ENCODE measurements at places on chromosomes 2 and 18. TPM values are rescaled to one million over a fixed set of nuclear protein-coding genes. Genes with fewer than 3 reads are reported as not detected.

DNA sequence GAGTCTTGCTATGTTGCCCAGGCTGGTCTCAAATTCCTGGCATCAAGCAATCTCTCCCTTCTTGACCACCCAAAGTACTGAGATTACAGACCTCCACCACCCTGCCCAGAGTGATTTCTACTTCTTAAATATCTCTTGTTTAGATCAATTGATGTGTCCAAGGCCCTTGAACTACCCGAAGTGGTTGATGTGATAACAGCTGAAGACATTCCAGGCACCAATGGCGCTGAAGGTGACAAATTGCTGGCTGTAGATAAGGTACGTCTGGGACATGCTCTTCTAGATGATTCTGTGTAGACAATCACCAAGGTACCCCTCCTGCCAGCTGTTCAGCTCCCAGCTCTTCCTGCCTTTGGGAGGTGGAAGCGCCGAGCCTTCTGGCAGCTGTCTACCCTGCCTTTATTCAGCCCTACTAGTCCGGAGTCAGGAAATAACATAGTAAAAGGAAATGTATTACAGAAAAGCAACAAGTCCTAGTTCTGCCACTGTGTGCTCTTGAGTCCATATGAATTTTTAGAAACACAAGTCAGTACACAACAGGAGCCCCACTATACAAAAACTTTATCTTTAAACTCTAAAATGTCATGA, 61.3 kb upstream of the BZW1 start:
- DNase-seq = no peak
- H3K27ac ChIP-seq = no peak overlapping the region
- no peaks in the 10 kb centered on the region for H3K4me1 ChIP-seq
- no peaks in the 10 kb centered on the region for H3K36me3 ChIP-seq
- peaks cover 14% of the 10 kb centered on the region for H3K27me3 ChIP-seq

- no peak for DNase-seq
- H3K27ac ChIP-seq = no peak overlapping the region
- H3K36me3 ChIP-seq = no peaks in the 10 kb centered on the region
- H3K27me3 ChIP-seq = peaks cover 6% of the 10 kb centered on the region
- H3K4me1 ChIP-seq = no peaks in the 10 kb centered on the region
Measured at GRCh38 chr2:231696004-231696367, 12.3 kb upstream of the PTMA start.

GRCh38 chr2:147646818-147647468, 197.9 kb upstream of the ACVR2A start:
- no peaks in the 10 kb centered on the region for H3K4me1 ChIP-seq
- peaks cover 1% of the 10 kb centered on the region for H3K36me3 ChIP-seq
- no peak overlapping the region for H3K27ac ChIP-seq
- no peak overlapping the region for H3K4me3 ChIP-seq

DNA sequence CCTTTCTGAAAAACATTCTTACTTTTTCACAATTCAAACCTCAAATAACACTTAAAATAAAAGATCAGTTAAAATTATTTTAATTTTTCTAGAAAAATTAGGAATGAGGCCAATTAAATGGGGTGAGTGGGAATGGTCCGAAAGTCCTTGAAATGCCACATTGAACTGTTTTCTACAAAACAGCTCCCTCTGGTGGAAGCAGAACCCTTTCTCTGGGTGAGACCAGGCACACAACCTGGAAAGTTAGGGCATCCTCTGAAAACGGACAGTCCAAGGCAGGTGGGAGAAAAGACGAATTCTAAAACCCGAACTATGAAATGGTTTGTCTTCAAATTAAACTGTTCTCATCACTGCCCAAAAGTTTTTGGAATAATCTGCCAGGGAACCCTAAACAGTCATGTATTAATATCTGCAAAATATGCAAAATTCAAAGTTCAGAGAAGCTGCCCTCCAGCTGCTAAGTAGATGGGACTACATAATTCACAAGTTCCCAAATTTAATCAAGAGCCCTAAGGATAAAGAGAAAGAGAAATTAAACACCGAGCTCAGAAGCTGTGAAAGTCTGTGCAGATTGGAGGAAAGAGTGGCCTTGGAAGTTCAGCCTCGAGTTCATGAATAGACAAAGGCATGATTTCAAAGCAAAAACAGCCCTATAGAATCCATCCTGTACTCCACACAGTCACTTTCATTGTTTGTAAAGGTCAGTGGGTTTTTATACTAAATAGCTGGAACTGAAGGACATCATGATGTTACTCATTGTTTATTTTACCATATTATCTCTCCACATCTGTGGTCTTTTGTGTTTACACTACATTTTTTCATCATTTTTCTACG, 108.3 kb downstream of the PIEZO2 start:
- no peak overlapping the region for H3K4me3 ChIP-seq
- peaks cover 13% of the 10 kb centered on the region for H3K27me3 ChIP-seq
- no peaks in the 10 kb centered on the region for H3K4me1 ChIP-seq
- H3K36me3 ChIP-seq = no peaks in the 10 kb centered on the region

Gene MC5R
- total RNA-seq = not detected

Gene SAG
- total RNA-seq = 0.32 TPM

Gene QPCT
- 1.6 TPM for total RNA-seq

DNA sequence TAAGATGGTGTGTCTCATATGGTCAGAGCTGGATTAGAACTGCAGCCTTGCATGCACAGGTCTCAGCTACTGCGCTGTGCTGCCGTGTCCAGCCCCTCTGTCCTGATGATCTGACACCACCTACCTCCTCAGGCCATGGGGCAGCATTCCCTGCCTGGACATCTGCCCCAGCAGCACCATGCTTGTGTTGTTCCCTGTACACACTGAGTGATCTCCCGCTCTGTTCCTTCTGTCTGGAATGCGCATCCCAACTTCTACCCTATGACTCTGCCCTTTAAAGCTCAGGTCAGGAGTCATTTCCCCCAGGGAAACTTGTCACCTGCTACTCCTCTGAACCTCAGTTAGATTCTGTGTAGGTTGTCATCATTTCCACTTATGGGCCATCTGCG, 157.4 kb upstream of the TTC39C start:
- H3K27ac ChIP-seq = no peak overlapping the region
- peaks cover 33% of the 10 kb centered on the region for H3K4me1 ChIP-seq
- no peak for DNase-seq
- peaks cover 7% of the 10 kb centered on the region for H3K27me3 ChIP-seq
- no peaks in the 10 kb centered on the region for H3K36me3 ChIP-seq

DNA sequence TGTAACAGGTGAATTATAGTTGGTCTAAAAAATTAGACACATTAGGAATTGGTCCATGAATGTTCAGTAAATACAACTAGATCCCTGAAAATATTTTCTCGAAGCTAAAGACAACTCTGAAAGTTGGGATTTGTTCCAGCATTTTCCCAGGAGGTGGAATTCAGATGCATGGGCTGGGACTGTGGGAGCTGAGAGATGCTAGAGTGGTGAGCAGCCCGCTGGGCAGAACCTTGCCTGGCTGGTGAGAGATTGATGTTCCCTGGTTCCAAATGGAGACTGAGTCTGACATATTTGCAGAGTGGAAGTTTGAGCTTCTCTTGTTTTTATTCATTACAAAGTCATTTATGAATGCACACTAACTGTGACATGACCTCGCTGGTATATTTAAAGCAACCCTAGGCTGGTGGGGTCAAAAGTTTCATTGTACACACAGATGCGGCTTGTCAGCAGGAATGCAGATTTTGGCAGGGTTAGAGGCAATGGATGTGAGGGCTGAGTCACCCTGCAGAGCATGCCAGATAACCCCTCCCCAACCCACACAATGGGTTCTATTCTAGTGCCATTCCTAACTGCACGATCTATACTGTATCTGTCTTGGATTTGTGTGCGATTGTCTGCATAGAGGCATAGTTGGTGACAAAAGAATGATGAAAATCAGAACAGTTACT, 23.5 kb upstream of the TMEM178A start:
- H3K36me3 ChIP-seq = no peaks in the 10 kb centered on the region
- H3K27me3 ChIP-seq = peaks cover 2% of the 10 kb centered on the region
- no peaks in the 10 kb centered on the region for H3K4me1 ChIP-seq
- no peak overlapping the region for H3K4me3 ChIP-seq
- DNase-seq = no peak
- no peak overlapping the region for H3K27ac ChIP-seq

DNA sequence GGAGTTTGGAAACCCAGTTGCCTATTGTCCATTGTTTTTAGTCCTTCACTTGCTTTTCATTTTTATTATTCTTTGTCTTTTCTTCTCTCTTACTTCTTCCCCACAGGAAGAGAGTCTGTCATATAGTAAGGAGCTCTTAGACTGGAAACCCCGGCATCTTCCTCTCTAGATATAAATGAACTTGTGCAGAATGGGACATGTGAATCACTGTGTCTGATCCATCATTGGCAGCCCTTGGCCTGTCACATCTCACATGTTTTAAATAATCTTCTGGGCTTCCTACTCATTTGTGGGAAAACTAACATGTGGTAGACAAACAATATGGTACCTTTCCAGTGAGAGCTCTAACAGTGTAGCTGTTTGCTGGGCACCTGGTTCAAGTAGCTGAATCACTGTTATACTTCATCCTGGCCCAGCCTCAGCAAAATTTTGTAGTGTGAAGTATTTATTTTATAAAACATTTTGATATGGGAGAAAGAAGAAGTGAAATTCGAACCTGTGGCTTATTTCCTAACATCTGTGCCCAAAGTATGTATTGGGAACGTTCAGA, 112.8 kb downstream of the PHLPP1 start:
- no peaks in the 10 kb centered on the region for H3K36me3 ChIP-seq
- H3K27ac ChIP-seq = no peak overlapping the region
- peaks cover 2% of the 10 kb centered on the region for H3K27me3 ChIP-seq
- DNase-seq = no peak
- H3K4me3 ChIP-seq = no peak overlapping the region
- peaks cover 8% of the 10 kb centered on the region for H3K4me1 ChIP-seq

Measured in activated T-helper 1 cell treated with anti-CD3 and anti-CD28 coated beads, Interleukin-12 subunit alpha, Interleukin-12 subunit beta, Interleukin-2, Interleukin-4 antibody, amounts not matched to agents 30 ng/mL and 10 ng/mL and 1 ng/mL, durations not matched to agents 14 hours and 24 hours and 36 hours (primary cell).